ENCODE measurements at places on chromosomes 7 and 10. TPM values are rescaled to one million over a fixed set of nuclear protein-coding genes. Genes with fewer than 3 reads are reported as not detected.

The MRLN gene
- total RNA-seq: not detected

The CHN2 gene
- 14.2 TPM for total RNA-seq

The POT1 gene
- total RNA-seq: 16.4 TPM

The IQUB gene
- total RNA-seq: 1.6 TPM

The IFIT2 gene
- 17.0 TPM for total RNA-seq

The H2BK1 gene
- total RNA-seq: not detected

The TEX36 gene
- total RNA-seq: not detected

The SAMD8 gene
- 54.2 TPM for total RNA-seq

The EZH2 gene
- total RNA-seq: 2.6 TPM

The AGFG2 gene
- 10.6 TPM for total RNA-seq

DNA sequence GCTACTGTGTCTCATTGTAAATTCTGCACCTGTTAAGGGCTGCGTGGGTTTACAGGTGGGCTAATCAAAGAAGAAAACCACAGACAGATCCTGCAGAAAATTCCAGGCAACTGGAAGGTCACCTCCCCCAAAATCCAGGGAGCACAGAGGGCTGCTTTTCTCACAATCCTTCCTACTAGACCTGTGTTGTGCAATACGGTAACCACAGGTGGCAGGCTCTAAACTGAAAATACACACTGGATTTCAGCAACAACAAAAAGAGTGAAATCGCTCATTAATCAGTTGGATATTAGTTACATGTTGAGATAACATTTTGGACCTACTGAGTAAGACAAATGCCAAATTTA lies 83.2 kb downstream of the SLC16A9 start:
- DNase-seq: no peak

DNA sequence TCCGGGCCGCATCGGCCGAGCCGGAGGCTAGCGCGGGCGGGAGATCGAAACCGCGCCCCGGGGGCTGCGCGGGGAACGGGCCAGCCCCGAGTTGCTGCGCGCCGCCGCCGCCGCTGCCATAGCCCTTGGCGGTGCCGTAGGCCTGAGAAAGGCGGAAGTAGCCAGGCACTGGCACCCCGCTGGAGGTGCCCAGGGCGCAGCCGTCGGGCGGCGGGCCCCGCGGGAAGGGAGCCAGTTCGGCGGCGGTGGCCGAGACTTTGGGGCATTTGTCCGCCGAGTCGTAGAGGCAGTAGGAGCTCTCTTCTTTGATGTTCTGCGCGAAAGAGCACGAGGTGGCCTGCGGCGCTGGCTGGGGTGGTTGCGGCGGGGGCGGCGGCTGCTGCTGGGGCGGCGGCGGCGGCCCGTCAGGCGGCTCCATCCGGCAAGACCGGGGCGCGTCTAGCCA lies 587 bp downstream of the HOXA10 start:
- peak; percentile 21 for DNase-seq

GRCh38 chr7:158957510-158957906 lies 101.2 kb downstream of the DYNC2I1 start:
- DNase-seq: no peak

DNA sequence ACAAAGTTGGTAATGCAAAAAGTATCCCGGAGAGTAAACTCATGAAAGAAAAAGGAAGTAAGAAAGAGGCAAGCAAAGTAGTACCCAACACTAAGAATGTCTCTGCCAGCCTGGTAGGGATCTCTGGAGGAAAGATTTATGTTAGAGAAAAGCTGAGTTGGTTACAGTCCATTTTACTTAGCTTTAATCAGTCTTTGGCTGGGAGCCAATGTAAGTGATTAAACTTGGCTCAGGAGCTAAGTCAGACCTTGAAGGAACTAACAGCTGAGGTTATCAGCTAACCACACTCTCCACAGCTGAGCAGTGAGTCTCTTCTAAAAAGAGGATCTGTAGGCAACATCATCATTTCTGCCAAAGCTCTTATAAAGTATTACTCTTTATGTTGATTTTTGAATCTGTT lies 148.0 kb downstream of the ANKRD7 start:
- DNase-seq: no peak

GRCh38 chr10:77431209-77431611 lies 206.4 kb downstream of the KCNMA1 start:
- DNase-seq: no peak

GRCh38 chr7:11829954-11830353 lies 2.0 kb downstream of the THSD7A start:
- no peak for DNase-seq

DNA sequence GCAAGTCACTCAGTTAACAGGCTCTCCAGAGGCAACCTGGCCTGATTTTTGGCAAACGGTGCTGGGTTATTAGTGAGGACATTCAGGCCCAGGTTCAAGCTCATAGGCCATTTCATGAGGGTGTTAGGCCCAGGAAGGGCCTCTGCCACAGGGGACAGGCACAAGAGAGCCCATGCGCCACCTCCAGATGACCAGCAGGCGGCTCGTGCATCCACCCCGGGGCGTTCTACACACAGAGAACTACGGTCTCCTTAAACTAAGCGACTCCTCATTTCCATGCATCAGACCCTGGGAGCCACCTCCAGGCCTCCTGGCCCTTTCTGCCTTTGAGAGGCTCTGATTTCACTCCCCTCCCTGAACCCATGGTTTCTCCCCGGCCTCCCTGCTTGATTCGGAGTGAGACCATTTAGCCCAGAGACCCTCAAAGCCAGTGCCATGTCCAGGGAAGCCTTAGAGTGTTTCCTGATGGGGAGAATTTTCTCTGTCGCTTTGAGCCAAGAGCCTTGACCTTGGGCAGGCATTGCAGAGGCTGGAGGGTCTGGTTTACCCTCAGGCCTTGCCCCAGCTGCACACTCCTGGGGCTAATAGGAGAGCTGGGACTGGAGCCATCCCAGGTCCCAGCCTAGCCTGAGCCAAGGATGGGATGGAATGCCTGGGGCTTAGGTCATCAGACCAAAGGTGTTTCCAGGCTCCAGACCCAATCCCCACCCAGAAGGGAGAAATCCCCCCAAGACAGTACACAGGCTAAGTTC lies 188.0 kb downstream of the GRID1 start:
- no peak for DNase-seq

GRCh38 chr10:104735036-104735756 lies 94.1 kb downstream of the SORCS3 start:
- no peak for DNase-seq

- DNase-seq: no peak
Measured at GRCh38 chr7:112898432-112899290, 108.5 kb upstream of the TMEM168 start.

GRCh38 chr10:29749150-29749549 lies 114.4 kb upstream of the SVIL start:
- DNase-seq: no peak

DNA sequence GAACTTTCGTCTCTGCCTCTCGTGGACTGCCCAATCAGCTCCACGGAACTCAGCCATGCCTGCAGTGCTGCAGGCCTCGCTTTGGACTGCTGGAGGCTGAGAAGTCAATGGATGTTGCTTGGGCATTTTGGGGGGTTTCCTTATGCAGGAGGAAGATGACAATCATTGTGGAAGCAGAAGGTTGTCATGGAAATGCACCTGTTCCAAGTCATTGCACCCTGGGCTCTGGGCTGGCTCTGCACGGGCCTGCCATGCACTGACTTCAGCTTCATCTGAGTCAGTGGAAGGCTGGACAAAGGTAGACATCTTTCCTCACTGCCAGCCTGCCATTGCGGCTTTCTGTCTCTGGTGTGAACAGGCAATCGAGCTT lies 217.3 kb downstream of the RPS24 start:
- DNase-seq: no peak

DNA sequence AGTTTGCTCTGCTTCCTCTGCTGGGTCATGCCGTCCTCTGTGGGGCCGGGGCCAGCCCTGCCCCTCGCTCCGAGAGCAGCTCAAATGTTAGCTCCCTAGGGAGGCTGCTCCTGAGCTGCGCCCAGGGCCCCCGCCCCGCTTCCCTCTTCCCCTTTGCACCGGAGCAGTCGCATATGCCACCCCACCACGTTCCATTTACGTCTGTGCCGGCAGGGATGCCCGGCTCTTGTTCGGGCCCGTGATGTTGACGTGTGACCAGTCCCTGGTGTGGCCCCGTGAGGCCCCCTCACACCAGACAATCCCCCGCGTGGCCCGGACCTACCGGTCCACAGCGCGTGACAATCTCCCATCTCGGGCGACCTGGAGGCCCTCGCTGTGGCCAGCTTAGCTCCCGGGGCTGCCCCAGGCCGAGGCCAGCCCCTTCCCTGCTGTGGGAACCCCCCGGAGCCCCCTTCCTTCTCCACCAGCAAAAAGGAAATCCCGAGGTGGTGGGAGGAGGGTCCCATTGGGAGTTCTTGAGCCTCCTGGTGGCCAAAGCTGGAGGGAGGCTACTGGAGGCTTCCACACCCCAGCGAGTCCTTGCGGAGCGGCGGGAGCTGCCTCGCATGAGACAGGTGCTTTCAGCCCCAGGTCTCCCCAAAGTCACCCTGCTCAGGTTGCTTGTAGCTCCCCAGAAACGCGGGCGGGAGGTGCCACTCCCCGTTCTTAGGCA lies 15.2 kb downstream of the FAM20C start:
- DNase-seq: no peak

DNA sequence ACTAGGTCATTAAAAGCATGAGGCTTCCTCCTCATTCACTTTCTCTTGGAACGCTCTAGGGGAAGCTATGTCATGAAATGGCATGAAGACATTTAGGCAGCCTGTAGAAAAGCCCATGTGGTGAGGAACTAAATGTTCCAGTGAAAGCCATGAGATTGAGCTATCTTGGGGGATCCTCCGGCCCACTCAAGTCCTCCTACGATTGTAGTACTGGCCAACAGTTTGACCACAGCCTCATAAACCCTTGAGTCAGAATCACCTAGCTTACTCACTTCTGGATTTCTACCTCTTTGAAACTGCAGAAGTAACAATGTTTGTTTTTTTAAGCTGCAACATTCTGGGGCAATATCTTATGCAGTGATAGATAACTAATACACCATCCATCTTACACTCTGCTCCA lies 605.1 kb downstream of the SORCS1 start:
- no peak for DNase-seq

- no peak for DNase-seq
Measured at GRCh38 chr7:20798081-20798693, 11.5 kb upstream of the SP8 start.

- DNase-seq: no peak
Measured at GRCh38 chr10:37707829-37708578, 149.4 kb downstream of the ZNF248 start.

GRCh38 chr7:79982141-79982770 lies 152.4 kb upstream of the GNAI1 start:
- no peak for DNase-seq

GRCh38 chr10:33410096-33410859 lies 75.8 kb upstream of the NRP1 start:
- DNase-seq: no peak

Measured in omental fat pad (tissue), 4 donors.